ENCODE measurements at places on chromosomes 3 and 15.

DNA sequence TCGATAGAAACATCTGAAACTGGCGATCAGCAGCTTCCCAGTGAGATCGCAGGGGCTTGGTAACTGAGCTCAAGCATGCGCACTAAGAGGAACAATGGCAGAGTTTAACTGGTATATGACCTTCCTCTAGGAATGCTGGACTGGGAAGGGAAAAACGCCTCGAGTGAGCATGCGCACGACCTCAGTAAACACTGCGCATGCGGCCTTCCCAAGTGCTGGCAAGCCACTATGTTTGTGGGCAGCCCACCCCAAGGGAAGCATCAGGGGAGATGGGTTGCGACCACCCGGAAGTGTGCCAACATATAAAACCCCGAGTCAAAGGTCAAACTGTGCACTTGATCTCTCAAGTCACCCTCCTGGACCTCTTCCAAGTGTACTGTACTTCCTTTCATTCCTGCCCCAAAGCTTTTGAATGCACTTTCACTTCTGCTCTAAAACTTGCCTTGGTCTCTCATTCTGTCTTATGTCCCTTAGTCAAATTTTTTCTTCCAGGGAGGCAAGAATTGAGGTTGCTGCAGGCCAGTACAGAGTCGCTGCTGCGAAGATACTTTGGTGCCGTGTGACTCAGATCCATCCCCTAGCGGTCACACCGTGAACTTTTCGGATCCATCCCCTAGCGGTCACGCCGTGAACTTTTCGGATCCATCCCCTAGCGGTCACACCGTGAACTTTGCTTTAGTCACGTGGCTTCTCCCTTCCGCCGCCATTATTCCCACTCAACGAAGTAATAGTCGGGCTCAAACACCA is 243.3 kb downstream of the FAM43A start:
- DNase-seq = no peak

DNA sequence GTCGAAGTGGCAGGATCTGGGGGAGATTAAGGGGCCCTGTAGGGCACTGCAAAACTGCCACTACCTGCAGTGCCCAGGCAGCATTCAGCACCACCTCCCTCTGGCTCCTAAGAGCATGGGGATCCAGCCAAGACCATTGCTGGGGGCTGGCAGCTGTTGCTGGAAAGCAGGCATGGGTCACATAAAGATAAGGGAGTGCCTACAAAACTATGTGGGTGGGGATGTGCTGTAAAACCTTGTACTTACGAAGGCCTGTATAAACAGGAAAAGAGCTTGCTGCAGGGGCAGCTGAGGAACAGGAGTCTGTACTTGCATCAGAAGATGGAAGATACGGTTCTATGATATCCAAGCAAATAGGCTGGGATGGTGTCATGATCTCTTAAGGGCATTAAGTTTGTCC is 27.1 kb downstream of the IL20RB start:
- DNase-seq = no peak

DNA sequence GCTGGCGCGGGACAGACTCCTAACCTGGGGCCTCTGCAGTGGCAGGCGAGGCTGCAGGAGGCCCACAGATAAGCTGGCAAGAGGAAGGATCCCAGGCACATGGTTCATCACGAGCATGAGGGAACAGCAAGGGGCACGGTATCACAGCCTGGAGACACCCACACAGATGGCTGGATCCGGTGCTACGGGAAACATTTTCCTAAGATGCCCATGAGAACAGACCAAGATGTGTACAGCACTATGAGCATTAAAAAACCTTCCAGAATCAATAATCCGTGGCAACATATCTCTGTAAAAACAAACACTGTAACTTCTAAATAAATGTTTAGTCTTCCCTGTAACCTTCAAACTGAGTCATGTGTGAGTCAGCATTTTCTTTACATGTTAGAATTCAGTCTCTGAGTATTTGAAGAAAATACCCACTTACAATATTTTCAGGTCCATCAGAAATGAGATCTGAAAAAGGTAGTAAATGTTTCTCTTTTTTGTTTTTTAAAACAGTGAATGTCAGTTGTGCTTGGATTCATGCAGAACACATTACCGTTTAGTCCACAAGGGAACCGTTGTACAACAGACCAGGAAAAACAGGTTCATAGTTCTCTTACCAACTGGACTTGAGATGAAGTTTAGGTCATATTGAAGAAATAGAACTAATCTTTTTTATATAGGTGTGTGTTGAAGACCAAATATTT is 75.9 kb downstream of the BOC start:
- DNase-seq = no peak

DNA sequence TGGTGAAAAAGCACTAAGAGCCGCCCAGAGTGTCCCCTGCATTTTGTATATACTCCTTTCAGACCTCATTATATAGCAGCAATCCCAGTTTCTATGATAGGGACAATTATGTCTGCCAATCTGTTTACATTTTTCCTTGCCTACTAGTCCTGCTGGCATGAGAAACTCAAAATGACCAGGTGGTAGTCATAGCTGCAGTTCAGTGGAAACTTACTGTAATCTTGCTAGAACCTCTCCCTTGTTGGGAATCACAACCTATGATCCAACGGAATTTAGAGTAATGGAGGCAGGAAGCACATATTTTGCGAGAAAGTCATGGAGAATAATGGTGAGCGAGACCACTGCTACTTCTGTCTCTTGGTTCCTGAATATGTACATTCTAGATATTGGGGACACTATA is 28.6 kb upstream of the MINAR1 start:
- DNase-seq = no peak

- DNase-seq = no peak
Observed at GRCh38 chr3:147038481-147038880, 367.9 kb downstream of the ZIC4 start.

GRCh38 chr3:3821777-3822176 is 22.5 kb downstream of the LRRN1 start:
- no peak for DNase-seq

- DNase-seq = peak; percentile 74
Observed at GRCh38 chr3:58609990-58610389, 32.8 kb upstream of the FAM107A start.

- DNase-seq = no peak
Observed at GRCh38 chr3:8891774-8892173, 71.5 kb downstream of the RAD18 start.

GRCh38 chr3:17078926-17079465 is 194.2 kb downstream of the PLCL2 start:
- DNase-seq = no peak

- DNase-seq = no peak
Observed at GRCh38 chr3:65597226-65597951, 441.3 kb downstream of the MAGI1 start.

DNA sequence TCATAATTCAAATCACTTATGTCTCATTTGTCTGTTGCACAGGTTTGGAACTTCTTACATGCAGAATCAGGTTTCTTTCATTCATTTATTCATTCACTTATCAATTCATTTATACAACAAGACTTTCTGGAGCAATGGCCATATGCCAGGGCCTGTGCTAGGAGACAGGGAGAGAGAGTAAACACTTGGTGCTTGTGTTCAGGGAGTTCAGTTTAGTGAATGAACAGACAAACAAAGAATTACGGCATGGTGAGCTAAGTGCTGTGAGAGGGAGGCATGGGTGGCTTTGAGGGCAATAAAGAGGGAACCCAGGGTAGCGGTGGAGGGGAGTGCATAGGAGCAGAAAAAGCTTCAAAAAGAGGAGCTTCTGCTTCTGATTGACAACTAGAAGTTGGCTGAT is 8.5 kb upstream of the IREB2 start:
- DNase-seq = no peak

GRCh38 chr3:142888099-142888480 is 793 bp downstream of the PCOLCE2 start:
- peak; percentile 8 for DNase-seq

DNA sequence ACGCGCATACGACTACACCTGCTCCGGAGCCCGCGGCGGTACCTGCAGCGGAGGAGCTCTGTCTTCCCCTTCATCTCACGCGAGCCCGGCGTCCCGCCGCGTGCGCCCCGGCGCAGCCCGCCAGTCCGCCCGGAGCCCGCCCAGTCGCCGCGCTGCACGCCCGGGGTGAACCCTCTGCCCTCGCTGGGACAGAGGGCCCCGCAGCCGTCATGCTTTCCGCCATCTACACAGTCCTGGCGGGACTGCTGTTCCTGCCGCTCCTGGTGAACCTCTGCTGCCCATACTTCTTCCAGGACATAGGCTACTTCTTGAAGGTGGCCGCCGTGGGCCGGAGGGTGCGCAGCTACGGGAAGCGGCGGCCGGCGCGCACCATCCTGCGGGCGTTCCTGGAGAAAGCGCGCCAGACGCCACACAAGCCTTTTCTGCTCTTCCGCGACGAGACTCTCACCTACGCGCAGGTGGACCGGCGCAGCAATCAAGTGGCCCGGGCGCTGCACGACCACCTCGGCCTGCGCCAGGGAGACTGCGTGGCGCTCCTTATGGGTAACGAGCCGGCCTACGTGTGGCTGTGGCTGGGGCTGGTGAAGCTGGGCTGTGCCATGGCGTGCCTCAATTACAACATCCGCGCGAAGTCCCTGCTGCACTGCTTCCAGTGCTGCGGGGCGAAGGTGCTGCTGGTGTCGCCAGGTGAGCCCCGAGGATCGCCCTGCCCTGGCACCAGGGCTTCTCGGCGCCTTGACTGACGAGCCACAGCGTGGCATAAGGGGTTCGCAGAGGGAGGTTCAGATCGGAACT is 420 bp downstream of the SLC27A2 start:
- peak; percentile 74 for DNase-seq

DNA sequence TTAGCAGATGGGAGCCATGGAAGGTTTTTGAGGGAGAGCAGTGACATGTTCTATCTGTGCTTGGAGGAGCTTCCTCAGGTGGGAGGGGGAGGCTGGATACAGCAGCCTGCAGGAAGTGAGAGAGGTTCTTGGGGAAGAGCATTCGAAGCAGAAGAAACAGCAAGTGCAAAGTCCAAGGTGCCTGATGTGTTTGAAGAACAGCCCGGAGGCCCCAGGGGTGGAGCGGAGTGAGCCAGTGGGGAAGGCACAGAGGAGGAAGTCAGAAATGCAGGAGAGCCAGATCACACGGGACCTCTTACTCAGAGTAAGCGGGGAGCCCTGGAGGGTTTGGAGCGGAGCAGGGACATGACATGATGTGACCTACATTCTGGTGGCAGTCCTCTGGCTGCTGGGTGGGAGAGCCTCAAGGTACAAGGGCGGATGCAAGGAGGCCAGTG is 10.8 kb downstream of the ITGA11 start:
- DNase-seq = no peak

GRCh38 chr15:38148471-38148870 is 104.2 kb upstream of the SPRED1 start:
- no peak for DNase-seq

- no peak for DNase-seq
Observed at GRCh38 chr3:42735019-42735418, 32.4 kb upstream of the HHATL start.

DNA sequence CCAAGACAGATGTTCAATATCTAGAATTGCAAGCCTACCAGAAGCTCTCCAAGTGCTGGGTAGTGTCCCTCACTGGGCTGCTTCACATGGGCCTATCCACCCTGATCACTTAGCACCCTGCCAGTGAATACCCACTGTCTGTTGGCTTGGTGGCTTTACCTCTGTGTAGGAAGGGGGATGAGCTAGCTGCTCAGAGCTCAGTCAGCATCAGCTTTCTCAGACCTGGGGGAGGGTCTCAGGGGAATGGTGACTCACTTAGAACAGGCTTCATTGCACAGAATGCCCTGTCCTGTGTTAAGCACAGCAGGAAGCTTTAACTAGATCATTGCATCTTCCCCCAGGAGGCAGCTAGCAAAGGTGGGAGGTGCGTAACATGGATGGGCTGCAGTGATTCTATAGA is 209.8 kb downstream of the PDCD6IP start:
- DNase-seq = no peak

- DNase-seq = no peak
Observed at GRCh38 chr3:188941103-188941502, 230.7 kb upstream of the TPRG1 start.
